ENCODE measurements at places on chromosomes 16 and 17.
A peak's percentile ranks its signal among the peaks of the same experiment; 100 is the strongest.

DNA sequence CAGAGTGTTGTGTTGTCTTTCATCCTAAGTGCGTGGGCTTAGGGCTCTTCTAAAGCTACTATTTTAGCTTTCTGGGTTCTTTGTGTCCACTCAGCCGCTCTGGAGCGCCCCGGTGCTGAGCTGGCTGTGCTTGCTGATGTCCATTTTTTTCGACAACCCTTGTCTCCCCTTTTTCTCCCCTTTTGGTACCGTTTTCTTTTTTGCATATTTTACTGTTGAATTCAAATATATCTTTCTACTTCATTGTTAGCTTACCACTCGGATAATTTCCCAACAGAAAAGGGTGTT lies 1.2 kb downstream of the SRRM2 start:
- no peak for DNase-seq

- no peak for DNase-seq
Measured at GRCh38 chr17:59485946-59486345, 79.5 kb upstream of the DHX40 start.

GRCh38 chr17:70132505-70132904 lies 36.8 kb upstream of the KCNJ2 start:
- no peak for DNase-seq

DNA sequence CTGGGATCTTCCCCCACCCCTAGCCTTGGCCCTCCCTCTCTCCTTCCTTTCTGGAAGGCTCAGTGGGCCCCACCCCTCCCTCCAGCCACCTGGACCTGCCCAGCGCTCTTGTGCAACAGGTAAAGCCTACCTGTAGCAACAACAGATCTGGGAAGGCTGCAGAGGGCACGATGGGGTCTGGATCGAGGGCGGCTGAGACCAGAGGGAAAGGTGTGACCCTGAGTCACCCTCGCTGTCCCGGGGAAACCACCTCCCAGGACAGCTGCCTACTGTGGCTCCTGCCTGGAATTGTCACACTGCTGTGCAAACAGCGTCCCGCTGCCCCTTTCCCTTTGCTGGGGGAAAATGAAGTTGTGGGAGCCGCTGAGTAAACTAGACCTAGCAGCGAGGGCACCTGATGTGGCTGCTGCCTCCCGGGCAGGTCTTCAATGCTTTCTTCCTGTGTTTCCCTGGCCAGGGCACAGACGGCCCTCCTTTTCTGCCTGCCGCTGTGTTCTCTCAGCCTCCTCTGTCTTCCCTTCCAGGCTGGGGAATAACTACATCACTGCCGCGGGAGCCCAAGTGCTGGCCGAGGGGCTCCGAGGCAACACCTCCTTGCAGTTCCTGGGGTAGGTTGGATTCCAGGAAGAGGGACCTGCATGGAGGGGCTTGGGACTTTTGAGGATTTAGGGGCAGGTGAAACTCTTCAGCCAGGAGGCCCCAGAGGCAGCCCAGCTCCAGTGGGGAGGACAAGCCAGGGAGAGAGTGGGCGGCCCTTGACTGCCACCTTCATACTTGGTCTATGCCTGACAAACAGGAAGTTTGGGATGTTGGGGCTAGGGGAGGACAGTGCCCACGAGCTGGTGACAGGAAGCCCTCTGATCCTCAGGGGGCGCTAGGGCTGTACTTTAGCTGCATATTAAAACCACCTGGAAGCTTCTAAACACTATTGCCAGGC lies 22.2 kb upstream of the CYLD start:
- peak; percentile 49 for DNase-seq

- DNase-seq: no peak
Measured at GRCh38 chr16:19677402-19677801, 40.6 kb downstream of the KNOP1 start.

- DNase-seq: no peak
Measured at GRCh38 chr16:84717484-84717883, 17.7 kb downstream of the USP10 start.

DNA sequence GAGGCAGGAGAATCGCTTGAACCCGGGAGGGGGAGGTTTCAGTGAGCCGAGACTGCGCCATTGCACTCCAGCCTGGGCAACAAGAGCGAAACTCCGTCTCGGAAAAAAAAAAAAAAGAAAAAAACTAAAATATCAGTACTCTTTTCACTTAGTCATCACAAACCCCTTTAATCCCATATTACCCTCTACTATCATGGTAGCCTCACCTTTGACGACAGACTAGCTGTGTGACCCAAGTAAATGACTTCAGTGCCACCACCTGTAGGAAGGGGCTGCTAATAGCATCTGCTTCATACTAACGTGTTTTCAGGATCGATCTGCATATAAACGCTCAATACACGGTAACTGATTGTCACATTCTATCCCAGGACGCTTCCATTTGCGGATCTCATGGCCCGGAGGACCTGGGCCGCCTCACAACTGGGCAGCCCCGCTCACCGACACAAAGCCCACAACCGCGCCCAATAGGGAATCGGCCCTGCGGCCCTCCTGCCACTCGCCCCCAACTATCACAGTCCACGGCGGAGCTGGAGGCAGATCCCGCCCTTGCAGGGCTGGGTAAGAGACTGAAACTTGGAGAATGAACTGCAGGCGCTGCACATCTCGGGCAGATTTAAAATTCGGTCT lies 1.1 kb upstream of the ZNF263 start:
- no peak for DNase-seq

GRCh38 chr17:40608061-40608581 lies 39.5 kb downstream of the SMARCE1 start:
- peak; percentile 65 for DNase-seq

- DNase-seq: no peak
Measured at GRCh38 chr17:79201119-79201518, 126.5 kb downstream of the ENGASE start.

DNA sequence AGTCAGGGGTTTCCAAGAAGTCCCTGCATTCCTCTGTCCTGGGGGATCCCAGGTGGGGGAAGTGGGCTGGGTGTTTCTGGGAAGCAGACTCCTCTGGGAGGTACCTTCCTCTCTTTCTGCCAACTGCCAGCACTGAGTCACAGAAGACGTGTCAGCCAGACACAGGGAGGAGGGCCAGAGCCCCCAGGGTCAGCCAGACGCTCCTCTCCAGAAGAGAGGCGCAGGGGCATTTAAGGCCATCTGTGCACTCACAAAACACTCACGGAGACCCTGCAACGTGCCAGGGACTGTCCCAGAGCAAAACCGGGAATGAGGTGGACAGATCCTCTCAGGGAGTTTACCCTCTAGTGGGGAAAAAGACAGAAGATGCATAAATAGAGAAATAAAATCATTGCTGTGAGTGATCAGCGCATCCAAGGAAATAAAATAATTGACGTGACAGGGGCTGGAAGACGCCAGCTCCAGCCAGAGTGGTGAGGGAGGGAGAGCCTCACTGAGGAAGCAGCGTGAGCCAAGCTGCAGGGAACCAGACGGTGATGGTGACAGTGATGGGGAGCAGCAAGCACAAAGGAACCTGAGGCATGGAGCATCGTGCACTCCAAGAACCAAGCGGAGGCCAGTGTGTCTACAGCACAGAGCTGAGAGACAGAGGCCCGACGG lies 105.4 kb downstream of the ZNF423 start:
- no peak for DNase-seq

GRCh38 chr17:58189436-58190146 lies 2.9 kb upstream of the EPX start:
- DNase-seq: no peak

GRCh38 chr16:4612977-4613635 lies 1.6 kb downstream of the UBALD1 start:
- DNase-seq: no peak

DNA sequence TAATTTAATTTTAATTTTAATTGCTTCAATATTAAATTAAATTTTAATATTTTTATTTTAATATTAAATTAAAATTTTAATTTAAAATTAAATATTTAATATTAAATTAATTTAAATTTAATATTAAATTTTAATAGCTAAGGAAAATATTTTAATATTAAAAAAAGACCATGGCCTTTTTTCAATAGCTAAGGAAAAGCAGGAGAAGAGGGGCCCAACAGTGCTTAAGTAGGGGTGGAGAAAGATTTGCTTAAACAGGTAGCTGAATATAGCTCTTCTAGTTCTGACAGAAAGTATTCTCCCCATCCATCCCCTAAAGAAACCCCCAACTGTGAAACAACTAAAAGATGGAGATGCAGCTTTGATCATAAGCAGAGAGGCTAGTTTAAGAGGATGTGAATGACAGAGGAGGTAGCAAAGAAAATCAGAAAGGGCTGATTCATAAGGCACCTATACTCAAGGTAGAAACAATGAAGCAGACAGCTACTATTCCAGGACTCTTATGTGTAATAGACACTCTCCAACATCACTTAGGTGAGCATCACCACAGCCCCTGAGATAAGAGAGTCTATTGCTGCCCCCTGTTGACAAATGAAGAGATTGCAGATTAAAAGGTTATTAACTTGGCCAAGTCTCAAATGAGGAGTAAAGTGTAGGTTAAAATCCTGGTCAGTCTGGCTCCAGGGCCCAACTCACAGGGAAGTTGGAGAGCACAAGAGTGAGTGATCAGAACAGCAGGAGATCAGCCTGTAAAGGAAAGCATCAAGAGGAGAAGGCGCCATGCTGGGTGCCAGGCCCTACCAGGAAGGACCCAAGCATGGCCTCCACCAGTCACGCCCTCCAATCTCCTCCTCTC lies 7.8 kb upstream of the RNASEK start:
- DNase-seq: no peak

GRCh38 chr17:83081684-83082201 lies 2.3 kb downstream of the METRNL start:
- peak; percentile 53 for DNase-seq

GRCh38 chr17:4947010-4947410 lies 1.3 kb downstream of the PFN1 start:
- no peak for DNase-seq

GRCh38 chr16:61270726-61271125 lies 765.5 kb downstream of the CDH8 start:
- no peak for DNase-seq

- no peak for DNase-seq
Measured at GRCh38 chr16:20884240-20884556, 16.0 kb downstream of the DCUN1D3 start.

- DNase-seq: no peak
Measured at GRCh38 chr17:48391444-48391843, 38.6 kb downstream of the SKAP1 start.

DNA sequence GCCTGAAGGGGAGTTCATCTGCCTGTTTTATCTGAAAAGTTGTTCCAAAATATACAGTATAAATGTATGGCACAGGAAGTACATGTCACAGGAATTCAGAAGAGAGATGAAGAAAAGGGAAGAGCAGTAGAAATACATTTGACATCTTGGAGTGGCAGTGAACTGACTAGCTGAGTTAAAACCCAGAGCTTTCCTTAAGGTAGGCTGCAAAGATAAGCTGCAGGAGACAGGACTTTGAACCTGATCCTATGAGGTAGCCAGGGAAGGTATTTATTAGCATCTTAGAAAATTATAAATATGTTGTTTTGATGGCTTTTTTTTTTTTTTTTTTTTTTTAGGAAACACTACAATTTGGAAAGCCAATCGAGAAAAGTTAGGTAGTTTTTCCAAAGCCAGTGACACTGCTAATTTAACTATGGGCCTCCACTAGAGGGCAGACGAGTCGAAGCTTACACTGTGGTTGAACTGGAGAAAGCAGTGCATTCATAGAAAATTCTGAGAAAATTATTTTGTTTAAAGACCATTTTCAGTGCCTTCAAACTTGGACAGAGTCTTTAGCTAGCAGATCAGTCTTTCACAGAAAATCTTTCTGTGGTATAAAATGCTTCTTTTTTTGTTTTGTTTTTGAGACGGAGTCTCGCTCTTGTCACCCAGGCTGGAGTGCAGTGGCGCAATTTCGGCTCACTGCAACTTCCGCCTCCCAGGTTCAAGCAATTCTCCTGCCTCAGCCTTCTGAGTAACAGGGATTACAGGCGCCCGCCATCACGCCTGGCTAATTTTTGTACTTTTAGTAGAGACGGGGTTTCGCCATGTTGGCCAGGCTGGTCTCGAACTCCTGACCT lies 122.3 kb downstream of the SSH2 start:
- DNase-seq: peak; percentile 58

DNA sequence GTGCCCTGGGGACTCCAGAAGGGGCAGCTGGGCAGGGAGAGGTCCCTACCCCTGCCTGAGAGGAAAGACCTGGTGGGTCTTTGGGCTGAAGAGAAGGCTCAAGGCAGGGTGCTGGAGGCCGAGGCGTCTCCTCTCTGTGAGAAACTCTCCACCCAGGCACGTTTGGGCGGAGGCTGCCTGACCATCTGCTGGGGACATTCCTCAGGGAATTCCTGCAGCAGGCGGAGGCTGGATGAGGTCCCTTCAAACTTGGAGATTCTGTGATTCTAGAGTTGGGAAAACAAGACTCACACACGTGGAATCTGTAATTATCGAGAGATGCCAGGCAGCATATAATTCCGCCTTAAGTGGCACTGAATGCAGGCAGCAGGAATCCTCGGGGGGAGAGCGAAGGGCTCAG lies 21.1 kb upstream of the PHF12 start:
- DNase-seq: no peak

- DNase-seq: no peak
Measured at GRCh38 chr16:23014592-23014991, 134.7 kb downstream of the USP31 start.

DNA sequence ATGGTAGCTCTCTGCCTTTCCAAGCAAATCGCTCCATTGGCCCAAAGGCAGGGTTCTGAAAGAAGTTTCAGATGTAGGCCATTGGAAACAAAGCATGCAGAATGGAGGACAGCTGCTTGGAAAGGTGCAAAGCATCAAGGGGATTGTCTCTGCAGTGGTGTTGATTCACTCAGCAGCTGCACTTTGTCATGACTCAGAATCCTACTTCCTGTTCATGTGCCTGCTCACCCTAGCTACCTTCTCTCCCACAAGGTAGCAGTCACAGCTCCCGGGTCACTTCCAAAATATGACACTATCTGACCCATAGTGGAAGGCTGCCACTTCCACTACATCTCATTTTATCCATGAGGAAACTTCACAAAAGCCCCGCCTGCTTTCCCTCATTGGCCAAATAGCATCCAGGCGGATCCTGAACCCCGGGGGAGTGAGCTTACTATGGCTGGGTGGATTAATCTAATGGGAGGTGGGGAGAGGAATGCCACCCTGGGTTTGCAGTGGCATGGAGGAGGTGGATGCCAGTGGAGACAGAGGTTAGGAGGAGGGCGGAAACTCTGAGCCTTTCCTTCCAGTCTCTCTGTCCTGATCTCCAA lies 74.7 kb upstream of the NKD1 start:
- no peak for DNase-seq

GRCh38 chr16:23667355-23667659 lies 11.4 kb upstream of the PLK1 start:
- no peak for DNase-seq

GRCh38 chr16:69703638-69704037 lies 22.7 kb downstream of the NQO1 start:
- DNase-seq: no peak

DNA sequence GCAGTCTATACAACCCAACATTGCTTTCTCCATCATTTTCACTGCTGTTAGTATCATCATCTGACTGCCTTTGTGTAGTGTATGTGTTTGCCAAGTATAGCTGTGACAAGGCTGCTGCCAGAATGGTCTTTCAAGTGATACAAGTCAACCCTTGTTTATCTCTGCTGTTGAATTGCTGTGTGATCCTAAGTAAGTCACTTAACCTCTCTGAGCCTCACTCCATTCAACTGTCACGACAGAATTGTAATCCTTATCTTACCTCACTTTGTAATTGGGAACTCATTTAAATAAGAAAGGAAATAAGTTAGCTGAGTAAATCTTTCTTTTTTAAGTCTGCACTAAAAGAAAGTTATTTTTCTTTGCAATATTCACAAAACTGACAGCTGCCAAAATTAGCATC lies 340.6 kb downstream of the CA10 start:
- DNase-seq: no peak

Measured in CD8-positive, alpha-beta T cell (primary cell).